Activated CD8-positive, alpha-beta memory T cell treated with anti-CD3 and anti-CD28 coated beads for 1 hour (primary cell): ENCODE measurements at places on chromosomes 4 and X.

- no peak for DNase-seq
These were observed 39.1 kb upstream of the BMP2K start for GRCh38 chr4:78737035-78737434.

DNA sequence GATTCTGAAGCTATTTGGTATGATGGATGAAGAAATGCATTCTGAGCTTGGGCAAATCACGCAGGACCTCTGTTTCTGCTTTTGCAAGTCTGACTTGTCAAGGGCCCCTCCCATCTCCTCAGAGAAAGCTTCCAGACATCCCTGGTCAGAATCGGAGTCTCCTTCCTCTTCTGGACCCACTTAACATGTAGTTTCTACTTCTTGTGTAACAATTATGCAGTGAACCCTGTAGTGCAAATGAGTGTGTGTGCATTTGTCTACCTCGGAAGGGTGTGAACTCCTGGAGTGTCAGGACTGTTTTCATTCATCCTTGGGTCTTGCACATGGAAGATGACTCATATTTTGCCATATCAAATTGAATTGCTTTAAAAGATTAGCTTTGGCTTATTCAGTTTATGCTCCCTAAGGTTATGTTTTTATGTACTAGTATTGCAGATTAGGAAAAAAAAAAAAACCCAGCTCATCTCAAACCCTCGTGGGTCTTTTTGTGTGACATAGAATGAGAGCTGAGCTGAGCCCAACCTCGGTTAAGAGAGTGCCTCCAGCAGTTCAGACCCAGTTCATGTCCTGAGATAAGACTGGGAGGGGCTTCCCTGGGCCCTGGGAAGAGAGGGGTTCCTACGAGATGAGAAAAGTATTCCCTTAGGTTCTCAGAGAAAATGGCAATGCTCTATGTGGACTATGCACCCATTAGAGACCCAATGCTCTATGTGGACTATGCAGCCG lies 61.1 kb upstream of the RPL34 start:
- no peak for DNase-seq

- DNase-seq, result no peak
These were observed 38.7 kb downstream of the NLGN3 start for GRCh38 chrX:71183341-71183740.

DNA sequence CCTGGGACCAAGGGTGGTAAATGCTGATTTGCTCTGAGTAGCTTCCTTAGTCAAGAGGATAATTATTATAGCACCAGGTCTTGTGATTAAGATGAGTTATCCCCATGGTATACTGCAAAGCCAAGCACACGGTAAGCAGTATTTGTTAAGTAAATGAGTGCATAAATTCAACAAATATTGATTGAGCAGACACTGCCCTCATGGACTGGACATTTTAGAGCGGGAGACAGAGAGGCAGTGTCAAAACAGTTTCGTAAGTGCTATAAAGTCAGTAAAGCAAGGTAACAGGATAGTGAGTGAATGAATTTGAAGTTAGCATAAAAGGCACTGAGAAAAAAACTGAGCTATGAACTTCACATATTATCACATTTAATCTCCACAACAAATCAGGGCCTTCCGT lies 13.9 kb downstream of the PHF8 start:
- no peak for DNase-seq

DNA sequence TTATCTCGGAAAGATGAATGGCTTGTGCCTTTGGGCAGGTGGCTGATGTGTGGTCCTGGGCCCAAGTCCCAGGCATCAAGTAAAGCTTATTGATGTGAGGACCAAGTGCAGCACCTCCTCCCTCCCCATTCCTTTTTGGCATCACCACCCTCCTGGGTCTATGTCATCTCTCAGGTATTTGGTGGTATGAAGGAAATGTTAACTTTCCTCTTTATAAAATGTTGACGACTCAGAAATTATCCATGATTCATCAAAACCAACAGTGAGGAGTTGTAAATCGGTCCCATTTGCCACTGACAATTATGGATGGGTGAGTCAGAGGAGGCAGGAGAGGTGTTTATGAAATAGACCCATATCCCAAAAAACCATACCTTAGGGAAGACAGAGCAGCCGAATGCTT lies 229.4 kb upstream of the GATB start:
- no peak for DNase-seq

GRCh38 chr4:1210241-1210841 lies 38.0 kb upstream of the SPON2 start:
- no peak for DNase-seq

GRCh38 chrX:31847773-31848172 lies 775.9 kb upstream of the FTHL17 start:
- no peak for DNase-seq

- no peak for DNase-seq
These were observed 38.1 kb downstream of the AMOT start for GRCh38 chrX:112802541-112802940.

- DNase-seq, result no peak
These were observed 28.0 kb downstream of the RBM47 start for GRCh38 chr4:40601641-40602040.

DNA sequence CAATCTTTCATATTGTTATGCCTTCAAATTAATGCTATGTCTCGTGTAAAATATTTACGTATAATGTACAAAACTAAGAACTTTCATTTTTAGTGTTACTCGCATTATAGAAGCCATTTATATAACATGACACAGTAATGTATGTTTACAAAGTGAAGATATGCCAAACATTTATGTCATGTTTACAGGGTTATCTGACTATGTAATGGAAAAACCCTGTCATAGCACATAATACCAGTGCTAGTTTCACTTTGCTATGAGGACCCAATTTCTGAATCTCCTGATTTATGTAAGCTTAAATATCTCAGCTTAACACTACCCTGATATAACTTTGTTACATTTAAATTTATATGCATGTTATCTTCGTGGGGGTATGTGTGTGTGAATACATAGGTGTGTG lies 233.1 kb downstream of the FAT4 start:
- no peak for DNase-seq

- DNase-seq, result no peak
These were observed 4.4 kb upstream of the SMIM14 start for GRCh38 chr4:39642885-39643552.

- DNase-seq, result no peak
These were observed 38.9 kb downstream of the CCNQ start for GRCh38 chrX:153560000-153560399.

GRCh38 chr4:169210504-169211118 lies 60.1 kb downstream of the SH3RF1 start:
- DNase-seq, result no peak

- no peak for DNase-seq
These were observed 99.3 kb upstream of the GRPR start for GRCh38 chrX:16023790-16024734.

DNA sequence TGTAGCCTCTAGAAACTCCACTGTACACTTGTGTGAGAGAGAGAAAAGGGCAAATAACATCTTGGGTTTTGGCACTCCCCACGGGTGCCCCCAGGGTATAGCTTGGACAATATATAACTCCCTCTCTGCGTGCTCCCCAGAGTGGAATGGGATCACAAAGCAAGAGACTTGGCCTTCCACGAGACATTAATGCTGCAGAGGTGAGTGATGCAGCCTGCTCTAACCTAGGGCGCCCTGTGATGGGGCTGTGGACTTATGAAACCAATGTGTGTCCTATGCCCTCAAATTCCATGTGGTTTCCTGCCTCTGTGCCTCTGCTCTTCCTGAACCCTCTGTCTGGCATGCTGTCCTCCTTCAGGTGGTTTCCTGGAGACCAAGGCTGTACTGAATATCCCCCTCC lies 22.0 kb upstream of the FAM9C start:
- no peak for DNase-seq

DNA sequence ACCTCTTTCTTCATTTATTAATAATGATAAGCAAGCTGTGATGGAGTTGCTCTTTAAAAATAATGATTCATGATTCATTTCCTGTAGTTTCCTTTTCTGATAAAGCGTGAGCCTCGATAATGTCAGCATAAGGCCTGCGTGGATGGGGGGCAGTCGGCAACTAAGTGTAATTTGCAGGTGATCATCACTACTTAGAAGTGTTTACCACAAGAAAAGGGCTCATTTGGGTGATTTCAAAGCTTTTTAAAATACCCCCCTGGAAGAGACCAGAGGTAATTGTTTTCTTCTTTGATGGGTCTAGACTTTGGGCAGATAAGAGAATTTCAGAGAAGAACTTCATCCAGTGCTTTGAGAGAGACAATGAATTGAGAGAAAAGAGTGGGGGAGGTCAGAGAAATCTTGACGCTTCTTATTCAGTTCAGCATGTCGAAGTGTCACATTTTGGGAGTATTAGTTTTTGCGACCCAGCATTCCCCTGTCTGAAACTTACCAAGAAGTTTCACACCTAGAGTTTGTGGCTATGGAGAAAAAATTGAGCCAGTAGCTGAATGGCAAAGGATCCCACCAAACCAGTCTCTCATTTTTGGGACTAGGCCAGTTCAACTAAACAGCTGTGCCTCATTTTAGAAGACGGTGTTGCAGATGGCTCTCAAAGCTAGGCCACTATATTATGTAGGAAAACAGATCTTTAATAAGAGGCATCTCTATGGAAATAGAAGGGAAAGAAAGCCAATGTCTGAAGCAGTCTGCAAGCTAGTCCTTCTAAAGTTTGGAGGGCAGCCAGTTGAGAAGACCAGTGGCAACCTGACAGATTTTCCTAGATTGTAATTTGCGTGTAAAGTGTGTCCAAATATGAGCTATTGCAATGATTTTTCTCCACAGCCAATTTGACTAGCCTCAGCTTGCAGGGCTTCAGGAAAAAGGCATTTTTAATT lies 171.0 kb upstream of the PPP1R2C start:
- no peak for DNase-seq

DNA sequence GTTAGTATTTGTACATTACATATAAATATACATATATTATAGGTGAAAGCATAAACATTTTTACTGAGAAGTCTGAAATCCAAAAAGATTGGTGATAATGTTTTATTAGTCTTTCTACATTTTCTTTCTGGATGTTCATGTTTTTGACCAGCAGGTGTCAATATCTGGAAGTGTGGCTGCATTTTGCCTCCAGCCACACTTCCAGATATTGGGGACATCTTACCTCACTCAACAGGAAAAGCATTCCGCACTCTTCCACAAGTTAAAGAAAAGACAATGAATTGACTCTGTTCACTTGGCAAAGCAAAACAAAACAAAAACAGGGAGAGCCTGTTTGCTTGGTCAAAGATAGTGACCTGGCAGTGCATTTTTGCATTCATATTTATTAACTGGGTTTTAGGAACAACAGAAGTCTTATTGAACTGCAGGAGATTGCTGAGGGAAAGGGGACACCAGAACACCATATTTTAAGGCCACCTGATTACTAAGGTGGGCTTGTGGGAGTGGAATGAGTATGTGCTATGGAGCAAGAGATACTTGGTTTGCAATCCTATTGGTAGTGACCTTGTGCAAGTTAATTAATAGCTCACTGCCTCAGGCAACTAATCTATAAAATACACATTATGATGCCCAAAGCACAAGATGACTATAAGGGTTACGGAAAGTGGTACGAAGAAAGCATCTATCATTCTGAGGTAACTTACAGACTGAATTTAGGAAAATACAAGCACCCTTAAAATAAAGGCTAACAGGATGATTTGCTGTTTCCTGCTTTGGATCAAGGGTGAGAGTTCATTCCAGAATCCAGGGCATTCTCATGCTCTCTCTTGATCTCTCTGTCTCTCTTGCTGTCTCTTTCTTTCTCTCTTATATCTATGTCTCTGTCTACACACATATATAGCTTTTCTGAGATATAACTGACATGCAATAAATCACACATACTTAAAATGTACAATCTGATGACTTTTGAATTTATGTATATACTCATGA lies 389.9 kb upstream of the EMCN start:
- DNase-seq, result no peak

DNA sequence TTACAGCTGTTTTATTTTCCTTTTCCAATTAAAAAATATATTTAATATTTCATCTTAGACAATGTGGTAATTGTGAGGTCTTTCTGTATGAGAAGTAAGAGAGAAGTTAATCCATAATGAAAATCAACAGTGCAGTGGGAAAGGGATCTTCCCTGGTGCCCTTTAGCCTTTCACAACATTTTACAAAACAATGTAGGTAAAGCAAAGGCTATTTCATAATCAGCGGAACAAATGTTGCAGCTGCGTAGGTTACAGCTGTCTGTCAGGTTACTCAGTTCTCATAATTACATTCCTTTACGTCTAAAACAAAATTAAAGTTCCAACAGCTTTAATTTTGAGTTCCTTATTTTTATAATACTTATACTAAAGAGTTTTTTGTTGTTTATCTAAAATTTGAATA lies 22.8 kb upstream of the VCX3A start:
- DNase-seq, result no peak

GRCh38 chr4:184785813-184786212 lies 40.0 kb downstream of the ACSL1 start:
- no peak for DNase-seq

DNA sequence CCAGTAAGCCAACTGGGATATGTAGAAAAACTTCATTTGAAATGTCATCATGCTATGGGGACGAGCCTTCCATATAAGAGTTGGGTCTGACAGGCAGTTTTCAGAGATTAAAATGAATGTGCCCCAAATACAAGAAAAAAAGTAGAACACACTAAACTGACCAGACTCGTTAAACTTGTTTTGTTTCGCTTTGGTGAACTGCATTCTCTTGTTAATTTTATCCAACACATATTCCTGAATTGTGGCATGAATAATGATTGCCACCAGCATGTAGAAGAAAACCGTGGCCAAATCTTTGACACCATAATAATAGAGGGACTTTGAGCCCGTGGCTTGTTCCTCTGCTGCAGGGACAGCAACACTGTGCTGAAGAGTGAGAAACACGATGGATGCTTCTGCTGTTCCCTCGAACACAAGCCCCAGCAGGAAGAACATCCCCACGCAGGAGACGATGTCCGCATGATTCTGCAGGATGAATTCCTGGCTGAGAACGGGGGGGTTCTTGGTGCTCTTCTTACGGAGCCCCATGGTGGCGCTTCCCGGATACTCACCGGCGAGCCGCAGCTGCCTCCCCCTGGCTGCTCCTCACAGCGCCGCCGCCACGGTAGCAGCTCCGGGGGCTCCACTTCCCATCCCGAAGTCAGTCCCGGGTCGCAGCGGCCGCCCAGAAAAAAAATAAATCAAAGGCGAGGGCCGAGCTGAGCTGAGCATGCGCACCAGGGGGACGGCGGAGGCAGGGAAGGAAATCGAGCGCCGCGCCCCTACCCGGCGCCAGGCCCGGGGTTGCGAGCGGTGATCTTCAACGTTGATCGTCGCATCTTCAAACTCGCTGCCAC lies at the start of gene TRAM1L1:
TSS of gene TRAM1L1 (minus strand) at position 711 of the 836 bp plus-strand sequence. CDS start at position 528, 183 bp downstream.
- DNase-seq, result no peak

DNA sequence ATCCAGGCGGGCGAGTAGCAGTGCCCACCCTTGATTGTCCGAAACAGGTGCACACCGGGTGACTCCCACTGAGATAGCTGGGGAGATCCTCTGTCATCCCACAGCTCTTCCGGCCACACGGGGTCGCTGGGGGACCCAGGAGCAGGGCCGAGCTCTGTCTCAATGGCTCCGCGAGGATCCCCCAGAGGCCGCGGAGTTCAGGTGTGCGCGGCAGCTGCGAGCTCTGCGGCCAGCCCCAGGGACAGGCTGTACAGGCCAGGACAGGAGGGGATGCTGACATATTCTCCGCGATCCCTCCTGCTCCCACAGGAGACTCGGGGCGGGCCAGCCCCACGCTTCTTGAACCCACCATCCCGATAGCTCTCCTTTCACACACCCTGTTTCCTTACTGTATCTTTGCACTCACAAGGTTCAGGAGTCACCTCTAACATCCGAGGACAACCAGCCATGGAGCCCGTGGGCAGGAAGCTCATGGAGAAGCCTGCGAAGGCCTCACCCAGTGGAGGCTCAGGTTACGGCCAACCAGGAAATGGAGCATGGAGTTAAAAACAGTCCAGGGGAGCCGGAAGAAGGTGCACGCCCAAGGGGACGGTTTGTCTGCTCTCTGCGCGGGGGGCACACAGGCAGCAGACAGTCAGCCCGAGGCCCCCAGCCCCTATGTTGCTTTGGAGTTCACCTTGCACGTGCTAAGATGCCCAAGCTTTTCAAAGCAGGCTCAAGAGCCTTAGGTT lies 77.9 kb upstream of the AMELX start:
- DNase-seq, result no peak
